NCI-H2227 treated with DMSO at 0.1 percent for 48 hours (cell line): ENCODE measurements at places on chromosomes 2 and 18.

GRCh38 chr2:48364100-48364499, 165.9 kb upstream of the STON1 start:
- no peak for DNase-seq

- no peak for DNase-seq
Measured at GRCh38 chr18:58511897-58512581, 116.9 kb downstream of the ALPK2 start.

DNA sequence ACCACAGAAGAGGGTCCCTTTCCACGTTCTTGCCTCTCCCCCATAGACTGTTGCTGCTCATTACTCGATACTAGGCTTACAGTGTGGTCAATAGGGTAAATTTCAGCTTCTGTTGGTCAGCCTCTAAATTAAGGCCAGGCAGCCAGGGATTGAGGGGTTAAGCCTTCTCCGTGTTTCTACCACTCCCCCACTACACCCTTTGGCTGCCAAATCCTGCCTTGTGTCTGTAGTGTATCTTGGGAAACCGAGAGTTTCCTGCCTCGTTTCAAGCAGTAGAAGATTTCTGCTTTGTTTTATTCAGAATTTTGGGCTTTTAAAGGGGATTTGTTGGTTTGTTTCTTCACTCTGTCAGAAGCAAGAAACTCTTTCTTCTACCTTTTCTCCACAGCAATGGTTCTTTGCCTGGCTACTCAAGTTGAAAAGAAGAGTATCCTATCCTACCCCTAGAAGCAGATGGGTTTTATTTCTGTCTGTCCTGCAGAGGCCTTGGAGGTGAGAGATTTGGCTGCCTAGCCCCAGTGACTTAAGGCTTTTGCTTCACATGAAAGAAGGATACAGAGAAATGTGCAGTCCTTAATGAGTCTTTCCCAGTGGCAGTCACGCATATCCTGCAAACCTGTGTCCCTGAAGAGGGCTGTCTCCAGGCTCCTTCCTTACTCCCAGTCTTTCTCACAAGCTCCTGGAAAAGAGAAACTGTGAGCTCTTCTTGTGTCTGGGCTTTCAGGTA, 261.5 kb upstream of the TANK start:
- no peak for DNase-seq

GRCh38 chr2:15983496-15983895, 43.1 kb downstream of the MYCN start:
- DNase-seq = no peak

DNA sequence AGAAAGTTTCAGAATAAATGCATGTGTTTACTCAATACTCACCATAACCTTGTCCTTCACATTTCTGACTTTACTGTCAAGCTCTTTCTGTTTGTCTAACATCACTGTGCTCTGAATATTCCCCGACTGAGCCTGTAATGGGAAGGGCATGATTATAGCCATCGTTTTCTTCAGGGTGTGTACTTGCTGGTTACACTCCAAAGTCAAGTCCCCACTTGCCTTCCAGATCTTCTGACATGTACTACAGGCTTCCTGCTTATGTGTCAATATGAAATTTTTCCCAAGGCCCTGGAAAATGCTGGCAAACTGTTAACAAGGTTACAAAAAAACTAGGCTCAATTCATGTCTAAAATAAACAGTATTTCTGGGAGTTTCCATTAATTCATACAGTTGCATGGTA, 12.9 kb downstream of the STAT1 start:
- no peak for DNase-seq

DNA sequence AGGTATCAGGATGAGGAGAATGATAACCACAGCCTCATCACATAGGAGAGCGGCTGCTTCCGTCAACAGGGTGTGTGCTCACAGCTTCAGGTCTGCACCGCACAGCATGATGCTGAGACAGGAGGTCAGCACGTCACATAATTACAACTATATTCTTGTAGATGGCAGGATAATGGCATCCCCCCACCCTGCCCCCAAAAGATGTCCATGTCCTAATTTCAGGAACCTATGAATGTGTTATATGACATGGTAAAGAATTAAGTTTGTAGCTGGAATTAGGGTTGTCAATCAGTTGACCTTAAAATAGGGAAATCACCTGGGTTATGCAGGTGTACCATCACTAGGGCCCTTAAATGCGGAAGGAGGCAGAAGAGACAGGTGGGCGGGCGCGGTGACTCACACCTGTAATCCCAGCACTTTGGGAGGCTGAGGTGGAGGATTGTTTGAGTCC, 73.9 kb downstream of the ARL4C start:
- DNase-seq = no peak

DNA sequence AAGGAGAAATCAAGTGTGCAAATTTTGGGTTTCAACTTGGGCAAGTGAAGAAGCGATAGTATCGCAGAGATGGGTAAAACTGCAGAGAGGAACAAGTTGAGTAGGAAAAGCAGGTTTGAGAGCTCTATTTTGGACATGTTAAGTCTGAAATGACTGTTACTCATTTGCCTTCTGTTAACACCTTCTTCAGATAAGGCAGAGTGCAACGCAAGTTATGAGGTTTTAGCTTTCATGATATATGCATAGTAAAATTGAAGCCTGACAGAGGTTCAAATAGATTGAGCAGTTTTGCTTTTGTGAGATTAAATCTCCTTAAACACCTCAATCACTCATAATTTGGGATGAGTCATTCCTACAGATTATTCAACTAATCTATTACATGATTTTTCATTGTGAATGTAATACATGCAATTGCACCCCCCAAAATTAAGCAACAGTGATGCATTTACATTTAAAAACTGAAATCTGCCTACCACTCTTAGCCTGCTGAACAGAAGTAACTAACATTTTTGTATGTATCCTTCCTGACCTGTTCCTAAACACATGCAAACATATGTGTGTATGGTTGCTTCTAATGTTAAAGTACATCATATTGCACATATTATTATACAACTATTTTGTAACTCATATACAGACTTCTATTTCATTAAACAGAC, 575.4 kb downstream of the ARHGAP15 start:
- no peak for DNase-seq

DNA sequence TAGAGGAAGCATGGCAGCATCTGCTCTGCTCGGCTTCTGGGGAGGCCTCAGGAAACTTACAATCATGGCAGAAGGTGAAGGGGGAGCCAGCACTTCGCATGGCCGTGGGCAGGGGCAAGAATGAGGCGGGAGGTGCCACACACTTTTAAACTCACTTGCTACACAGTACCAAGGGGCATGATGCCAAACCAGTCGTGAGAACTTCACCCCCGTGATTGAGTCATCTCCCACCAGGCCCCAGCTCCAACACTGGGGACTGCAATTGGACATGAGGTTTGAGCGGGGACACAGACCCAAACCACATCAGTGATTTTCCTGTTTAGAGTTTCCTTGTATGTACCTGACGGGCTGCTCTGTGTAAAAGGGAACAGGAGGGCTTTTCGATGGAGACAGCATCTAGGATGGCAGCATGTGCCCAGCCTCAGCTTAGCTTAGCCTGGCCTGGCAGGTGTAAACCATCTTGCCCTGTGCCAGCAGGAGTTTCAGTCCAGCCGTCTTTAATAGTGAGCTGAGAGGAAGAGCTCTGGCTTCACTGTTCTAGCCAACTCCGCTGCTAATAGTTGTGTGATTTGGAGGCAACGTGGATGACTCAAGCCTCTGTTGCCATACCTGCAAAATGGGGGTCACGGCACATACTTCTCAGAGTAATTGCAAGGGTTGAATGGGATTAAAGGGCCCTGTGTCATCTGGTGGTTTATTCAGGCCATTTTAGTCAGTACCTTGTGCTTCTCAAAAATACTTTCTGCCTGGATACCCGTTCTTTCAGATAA, 101.8 kb downstream of the ASAP2 start:
- DNase-seq = no peak

- DNase-seq = no peak
Measured at GRCh38 chr2:120994301-120994995, 258.8 kb downstream of the GLI2 start.

DNA sequence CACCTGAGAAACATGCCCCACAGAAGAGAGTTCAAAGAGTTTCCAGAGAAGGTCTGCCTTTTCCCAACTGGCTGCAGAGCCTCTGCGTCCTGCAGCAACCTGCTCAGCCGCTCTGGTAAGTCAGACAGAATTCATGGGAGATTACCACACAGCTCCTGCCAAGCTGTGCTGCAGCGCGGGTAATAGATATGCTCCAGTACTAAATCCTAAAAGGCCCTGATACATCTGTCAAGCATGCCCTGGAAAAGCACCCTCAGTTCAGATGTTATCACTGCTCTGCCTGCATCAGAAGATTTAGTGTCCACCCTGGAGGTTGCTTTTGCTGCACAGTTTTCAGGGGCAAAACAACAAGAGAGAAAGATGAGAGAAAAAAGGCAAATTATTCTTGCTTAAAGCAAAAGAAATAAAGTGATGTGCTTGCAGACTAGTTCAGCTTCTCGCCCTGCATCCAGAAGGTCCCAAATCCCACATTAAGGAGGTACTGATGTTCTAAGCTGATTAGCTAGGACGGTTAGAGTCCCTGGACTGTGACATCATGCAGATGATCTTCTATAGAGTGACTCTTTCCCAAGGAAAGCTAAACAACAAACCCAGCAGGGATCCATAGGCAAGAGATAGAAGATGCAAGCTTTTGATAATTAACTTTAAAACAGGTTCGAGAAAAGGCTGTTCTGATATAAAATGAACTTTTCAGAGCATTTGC, 488.6 kb downstream of the BCL11A start:
- no peak for DNase-seq

DNA sequence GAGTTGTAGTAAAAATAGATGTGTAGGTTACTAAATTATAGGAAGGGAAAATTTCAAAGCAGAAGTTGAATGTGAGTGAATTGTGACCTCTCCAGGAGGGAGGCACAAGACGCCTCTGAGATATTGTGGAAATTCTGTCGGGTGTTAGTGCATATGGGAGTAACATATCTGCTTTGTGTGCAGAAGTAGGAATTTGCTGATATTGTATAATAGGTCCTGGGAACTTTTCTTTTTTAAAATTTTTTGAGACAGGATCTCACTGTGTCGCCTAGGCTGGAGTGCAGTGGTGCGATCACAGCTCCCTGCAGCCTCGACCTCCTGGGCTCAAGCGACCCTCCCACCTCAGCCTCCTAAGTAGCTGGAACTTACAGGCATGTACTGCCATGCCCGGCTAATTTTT, 34.7 kb downstream of the UBXN4 start:
- no peak for DNase-seq

- no peak for DNase-seq
Measured at GRCh38 chr2:216107320-216107719, 1.8 kb upstream of the XRCC5 start.

DNA sequence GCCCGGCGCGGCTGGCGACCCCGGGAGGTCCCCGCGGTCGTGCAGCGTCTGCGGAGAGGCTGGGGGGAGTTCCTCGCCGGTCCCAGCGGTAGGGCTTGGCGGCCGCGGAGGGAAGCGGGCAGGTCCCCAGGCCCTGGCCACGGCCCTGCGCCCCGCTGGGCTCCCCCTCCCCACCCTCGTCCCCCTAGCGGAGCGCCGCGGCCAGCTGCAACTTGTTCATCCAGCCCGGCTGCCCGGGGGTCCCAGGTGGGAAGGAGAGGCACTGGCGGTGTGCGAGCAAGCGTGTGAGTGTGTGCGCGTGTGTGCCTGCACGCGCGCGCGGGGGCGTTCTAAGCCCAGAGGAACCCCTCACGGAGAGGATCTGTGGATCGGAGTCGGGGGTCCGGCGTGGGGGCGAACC, 1.3 kb downstream of the PTPRM start:
- DNase-seq = no peak

- no peak for DNase-seq
Measured at GRCh38 chr2:54065411-54065810, 50.0 kb upstream of the ACYP2 start.
